ENCODE measurements at places on chromosomes 11 and 22.

GRCh38 chr11:8870411-8871170 lies 40.4 kb upstream of the AKIP1 start:
- no peak for DNase-seq

GRCh38 chr11:59144096-59144495 lies 1.4 kb downstream of the FAM111A start:
- no peak for DNase-seq

- DNase-seq, result no peak
Observed at GRCh38 chr22:20549232-20549841, 41.9 kb downstream of the MED15 start.

DNA sequence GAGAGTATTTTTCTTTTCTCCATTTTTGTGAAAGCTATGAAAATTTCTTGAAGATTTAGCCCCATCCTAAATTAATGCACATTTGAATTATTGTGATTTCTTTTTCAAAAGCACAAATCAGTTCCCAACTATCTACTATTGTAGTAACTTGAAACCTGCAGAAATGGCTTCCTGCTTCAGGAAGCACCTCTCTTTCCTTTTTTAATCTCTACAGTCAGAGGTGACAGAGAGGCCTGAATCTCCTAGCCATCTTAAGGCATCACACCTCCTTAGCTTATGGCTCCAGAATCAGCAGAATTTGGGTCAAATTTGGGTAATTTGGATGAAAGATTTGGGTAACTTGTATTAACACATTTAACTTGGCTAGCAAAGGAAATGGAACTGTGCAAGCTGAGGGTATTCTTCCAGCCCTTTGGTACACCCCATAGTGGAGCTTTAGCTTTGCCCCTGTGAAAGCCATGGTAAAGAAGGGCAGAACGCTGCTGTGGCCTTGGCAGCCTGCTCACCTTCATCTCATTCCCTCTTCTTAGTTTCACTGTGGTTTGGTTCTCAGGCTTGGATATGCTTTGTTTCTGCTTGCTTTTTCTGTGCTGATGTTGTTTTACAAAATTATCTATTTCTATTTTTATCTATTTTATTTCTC lies 16.2 kb downstream of the TBCEL start:
- no peak for DNase-seq

GRCh38 chr22:40004836-40005235 lies 10.1 kb downstream of the FAM83F start:
- no peak for DNase-seq

GRCh38 chr11:76696756-76697155 lies 26.2 kb upstream of the LRRC32 start:
- no peak for DNase-seq

DNA sequence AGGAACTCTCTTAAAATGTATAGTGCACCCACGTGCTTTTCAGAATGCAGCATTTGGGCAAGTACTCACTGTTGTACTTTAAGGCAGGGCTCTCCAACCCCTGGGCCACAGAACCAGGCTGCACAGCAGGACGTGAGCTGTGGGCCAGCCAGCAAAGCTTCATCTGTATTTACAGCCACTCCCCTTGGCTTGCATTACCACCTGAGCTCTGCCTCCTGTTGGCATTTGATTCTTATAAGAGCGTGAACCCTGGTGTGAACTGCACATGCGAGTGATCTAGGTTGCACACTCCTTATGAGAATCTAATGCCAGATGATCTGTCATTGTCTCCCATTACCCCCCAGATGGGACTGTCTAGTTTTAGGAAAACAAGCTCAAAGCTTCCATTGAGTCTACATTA lies 3.0 kb downstream of the C11orf58 start:
- DNase-seq, result no peak

DNA sequence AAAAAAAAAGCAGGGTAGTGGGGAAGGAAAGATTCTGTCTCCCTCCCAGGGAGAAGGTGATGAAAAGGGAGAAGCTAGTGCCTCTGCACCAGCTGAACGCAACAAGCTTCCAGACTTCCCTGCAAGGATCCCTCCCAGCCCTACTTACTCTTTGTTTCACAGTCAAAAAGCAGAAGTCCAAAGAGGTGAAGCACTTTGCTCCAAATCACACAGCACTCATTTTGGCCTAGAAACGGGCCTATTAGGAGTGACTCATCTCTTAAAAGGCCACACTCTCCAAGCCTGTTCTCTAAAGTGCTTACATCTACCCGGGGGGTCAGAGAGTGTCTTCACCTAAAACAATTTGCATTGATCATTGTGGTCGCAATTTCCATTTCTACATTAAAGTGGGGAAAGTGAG lies 17.7 kb upstream of the GRK3 start:
- no peak for DNase-seq

DNA sequence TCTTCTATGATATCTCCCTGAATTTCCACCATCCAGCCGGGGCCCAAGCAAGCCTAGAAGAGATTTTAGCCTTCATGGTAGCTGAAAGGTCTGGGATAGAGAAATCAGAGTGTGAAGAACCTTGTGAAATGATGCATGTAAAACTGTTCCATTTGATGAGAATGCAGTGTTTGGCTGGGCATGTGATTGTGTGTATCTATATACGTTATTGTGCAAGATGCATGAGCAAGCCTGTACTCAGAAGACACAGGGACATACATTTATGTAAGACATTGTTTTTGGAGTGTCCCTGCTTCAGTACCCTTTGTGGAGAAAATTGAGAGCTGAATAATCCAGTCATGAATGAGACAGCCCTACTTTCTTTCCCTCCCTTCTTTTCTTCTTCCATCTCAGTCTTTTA lies 15.2 kb upstream of the OR52K2 start:
- no peak for DNase-seq

DNA sequence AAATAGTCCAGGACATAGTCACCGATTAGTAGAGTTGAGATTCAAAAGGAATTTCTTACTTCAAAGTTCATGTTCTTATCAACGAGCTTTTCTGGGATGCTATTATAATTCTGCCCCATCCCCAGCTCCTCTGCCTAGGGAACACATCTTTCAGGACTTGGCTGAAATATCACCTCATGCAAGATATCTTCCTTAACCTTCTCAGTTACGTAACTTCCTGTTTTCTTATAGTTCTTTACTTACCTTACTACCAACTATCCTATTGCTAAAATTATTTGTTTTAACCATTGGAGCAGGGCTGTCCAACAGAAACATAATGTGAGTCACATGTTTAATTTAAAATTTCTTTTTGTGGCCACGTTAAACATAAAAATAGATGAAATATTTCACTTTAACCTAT lies 2.3 kb downstream of the NARS2 start:
- no peak for DNase-seq

GRCh38 chr11:58845386-58845785 lies 882 bp upstream of the GLYATL2 start:
- no peak for DNase-seq

GRCh38 chr11:71178076-71178475 lies 74.3 kb downstream of the SHANK2 start:
- no peak for DNase-seq

GRCh38 chr11:44562845-44563460 lies 2.5 kb upstream of the CD82 start:
- DNase-seq, result no peak

DNA sequence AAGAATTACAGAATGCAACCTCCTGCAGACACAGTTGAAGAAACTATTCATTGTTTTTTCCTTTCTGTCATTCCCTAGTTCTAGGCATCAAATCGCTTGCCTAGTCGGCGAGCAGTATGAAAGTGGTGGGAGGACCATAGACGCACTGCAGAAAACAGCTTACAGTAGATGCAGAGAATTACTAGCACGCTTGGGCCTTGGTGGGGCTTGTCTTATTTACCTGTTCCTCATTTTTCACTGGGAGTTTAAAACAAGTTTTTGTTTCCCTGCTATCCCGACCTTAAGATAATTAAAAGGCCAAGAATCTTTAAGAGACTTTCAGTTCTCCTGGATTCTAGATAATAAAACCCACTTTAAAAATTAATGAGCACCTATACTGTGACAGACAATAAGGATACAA lies 713 bp upstream of the ARL14EP start:
- DNase-seq, result no peak

GRCh38 chr11:29319210-29319609 lies 697.6 kb downstream of the KCNA4 start:
- DNase-seq, result no peak

GRCh38 chr11:126485021-126485792 lies 129.7 kb downstream of the ST3GAL4 start:
- DNase-seq, result no peak

GRCh38 chr11:30938171-30938570 lies 352.0 kb upstream of the MPPED2 start:
- no peak for DNase-seq

GRCh38 chr11:2902784-2903671 lies 17.5 kb upstream of the CDKN1C start:
- no peak for DNase-seq

DNA sequence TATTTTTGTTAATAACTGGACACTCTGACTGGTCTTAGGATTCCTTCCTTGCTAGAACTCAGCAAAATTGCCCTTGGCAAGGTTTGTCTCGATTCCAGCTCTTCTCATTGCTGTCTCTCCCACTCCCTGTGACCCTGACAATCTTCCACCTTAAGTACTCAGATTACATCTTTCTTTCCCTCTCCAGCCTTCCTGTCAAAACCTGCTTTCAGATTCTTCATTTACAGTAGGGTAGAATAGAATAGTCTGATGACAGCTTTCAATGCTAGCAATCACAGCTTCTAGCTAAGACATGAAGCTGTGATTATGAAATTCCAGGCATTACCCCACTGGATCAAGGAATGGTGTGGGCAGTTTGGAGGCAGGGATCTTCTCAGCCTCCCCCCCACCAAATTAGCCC lies 39.2 kb upstream of the LMO2 start:
- no peak for DNase-seq

DNA sequence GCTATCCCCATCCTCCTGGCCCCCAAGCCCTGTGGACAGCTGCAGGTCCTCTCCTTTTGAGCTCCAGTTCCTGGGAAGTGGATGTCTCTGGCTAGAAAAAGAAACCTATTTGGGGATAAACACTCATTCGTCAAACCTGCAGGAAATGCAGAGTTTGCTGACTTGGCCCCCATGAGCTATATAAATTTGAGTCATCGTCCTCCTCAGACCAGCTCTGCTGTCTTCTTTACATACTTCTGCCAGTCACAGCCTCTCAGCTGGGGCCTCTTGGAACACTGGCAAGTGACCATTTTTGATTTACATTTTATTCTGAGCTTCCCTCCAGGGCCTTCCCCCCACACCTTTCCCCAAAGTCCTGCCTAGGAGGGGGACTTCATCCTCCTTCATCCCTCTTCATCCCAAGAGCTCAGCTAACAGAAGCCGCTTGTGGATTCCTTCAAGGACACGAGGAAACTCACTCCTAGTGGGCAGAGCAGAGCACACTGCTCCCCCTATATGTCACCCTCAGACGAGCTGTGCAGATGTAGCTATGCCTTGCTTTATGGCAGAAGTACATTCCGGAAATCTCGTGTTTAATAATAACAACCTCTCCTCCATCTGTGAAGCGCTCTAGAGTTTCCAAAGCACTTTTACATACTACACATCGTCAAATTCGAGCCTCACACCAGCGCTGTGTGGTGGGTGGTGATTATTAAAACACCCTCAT lies 131.8 kb downstream of the FEZ1 start:
- no peak for DNase-seq

DNA sequence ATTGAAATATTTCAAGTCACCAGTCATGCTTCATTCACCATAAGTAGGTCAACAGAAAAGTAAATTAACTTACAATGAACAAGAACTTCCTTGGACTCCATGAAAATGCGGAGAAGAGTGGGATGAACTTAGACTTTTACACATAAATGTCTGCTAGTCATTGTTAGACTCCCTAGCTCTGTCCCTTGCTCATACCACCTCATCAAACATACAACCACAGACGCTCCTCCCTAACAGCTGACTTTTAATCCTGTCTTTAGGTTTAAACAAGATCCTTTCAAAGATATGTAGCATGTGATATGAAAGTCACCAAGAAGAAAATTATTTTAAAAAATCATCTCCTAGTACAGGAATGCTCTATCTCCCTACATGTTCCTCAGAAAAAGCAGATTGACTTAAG lies 248.1 kb downstream of the DLG2 start:
- no peak for DNase-seq

- DNase-seq, result no peak
Observed at GRCh38 chr11:113351068-113351450, 36.5 kb upstream of the ANKK1 start.

DNA sequence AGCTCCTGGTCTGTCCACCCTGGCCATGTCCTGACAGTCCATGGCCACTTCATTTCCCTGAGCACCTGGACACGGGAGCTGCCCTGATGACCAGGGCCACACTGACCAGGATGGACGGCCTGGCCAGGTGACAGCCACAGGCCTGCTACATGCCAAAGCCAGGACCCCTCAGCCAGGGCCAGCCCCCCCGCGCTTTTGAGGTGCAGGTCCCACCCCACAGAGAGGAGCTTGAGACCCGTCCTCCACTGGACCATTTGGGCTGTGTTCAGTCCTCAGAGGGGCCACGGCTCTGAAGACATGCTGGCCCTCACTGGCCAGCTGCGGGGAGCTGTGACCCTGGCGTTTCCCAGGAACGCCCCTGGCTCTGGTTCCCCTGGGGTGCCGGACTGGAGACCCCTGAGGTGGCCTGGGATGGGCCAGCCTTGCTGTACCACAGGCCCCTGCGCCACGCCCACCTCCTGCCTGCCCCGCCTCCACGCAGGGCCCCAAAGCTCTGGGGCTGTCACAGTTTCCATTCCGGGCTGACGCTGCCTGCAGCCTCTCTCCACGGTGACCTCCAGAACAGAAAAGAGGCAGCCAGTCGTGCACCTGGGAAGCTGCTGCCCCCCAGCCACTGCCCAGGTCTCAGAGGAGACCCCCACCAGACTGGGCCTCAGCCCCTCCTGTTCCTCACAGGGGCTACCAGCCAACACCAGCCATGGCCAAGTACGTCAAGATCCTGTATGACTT lies 18.2 kb downstream of the EPS8L2 start:
- no peak for DNase-seq

- DNase-seq, result no peak
Observed at GRCh38 chr11:45658292-45658991, 7.0 kb downstream of the CHST1 start.

DNA sequence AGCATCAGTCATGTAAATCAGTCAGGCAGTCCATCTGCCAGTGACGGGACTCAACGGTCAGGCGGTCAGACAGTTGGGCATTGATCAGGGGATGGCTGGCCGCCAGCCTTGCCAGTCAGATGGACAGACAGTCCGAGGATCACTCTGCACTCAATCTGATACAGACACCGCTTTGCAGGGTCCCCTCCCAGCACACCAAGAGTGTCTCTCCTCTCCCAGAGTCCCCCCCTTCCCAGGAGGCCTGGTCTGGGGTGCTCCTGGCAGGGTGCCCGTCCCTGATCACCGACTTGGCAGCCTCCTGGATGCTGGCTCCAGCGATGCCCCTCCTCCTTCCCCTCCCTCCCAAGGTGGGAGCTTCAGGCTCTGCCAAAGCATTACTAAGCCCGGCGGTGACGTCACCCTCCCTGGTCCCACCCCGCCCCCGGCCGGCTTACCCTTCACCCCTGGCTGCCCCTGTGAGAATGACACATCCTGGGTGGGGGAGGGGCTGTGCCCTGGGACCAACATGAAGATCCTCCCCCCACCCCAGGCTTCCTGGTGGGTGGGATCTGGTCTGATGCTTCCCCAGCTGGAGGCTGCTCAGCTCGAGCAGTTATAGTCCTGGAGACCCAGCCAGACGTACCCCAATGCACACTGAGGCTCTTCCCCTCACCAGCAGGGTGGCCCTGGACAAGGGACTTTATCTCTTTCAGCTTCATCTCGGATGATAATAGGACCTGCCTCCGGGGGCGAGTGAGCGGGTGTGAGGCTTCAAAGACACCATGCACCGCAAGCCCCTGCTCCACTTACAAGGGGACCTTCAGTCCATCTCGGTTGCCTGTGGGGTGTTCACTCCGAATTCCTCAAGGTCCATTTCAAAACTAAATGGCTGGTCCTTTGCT lies 69.2 kb downstream of the CD82 start:
- no peak for DNase-seq

All from memory B cell (primary cell).